ENCODE measurements at places on chromosomes 7 and 10.

- no peak for DNase-seq
Observed at GRCh38 chr10:86073199-86073977, 293.2 kb downstream of the GRID1 start.

GRCh38 chr10:59896191-59896590 lies 10.2 kb downstream of the CCDC6 start:
- no peak for DNase-seq

GRCh38 chr7:112336936-112337576 lies 113.2 kb upstream of the IFRD1 start:
- no peak for DNase-seq

- no peak for DNase-seq
Observed at GRCh38 chr10:112388548-112388947, 14.6 kb downstream of the ACSL5 start.

- no peak for DNase-seq
Observed at GRCh38 chr7:2757904-2758672, 70.1 kb downstream of the AMZ1 start.

DNA sequence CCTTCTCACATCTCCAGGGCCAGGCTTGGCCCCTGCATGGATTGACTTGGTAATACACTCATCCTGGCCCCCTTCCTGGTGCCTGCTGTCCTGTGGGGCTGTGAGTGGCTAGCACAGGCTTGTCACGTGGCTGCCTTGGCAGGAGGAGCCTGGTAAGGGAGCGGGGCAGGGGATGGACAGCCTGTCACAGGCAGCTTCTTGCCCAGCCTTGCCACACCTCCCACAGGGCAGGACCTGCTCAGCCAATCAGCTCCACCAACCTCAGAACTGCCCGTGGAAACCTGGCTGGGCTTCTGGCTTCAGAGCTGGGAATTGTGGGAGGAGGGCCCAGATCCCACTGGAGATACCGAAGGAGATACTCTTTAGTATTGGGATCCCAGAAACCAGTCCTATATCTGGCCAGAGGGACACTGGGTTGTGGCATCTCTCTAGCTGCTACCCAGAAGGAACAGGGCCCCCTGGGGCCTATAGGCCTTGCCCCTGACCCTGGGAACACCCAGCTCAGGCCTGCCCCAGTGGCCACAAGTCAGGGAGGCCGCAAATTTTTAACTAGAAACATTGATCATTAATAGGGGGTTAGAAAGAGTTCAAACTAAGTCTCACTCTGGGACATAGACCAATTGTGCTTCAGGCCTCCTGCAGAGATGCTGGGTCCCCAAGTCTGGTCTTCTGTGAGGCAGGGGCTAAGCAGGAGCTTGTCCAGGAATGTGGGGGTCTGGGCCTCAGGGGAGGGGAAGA lies at the start of gene HOGA1:
Gene HOGA1, plus strand, starts transcription at position 330 of the 738 bp plus-strand sequence. Its CDS starts 315 bp downstream, at position 645.
- no peak for DNase-seq

All from activated T-cell treated with anti-CD3 and anti-CD28 coated beads, Interleukin-2, amount 50 U/mL, for 1 hour (primary cell).